ENCODE measurements at places on chromosomes 13 and 19. TPM values are rescaled to one million over a fixed set of nuclear protein-coding genes. Genes with fewer than 3 reads are reported as not detected.

- no peak for DNase-seq
These were observed 468 bp upstream of the SLC39A3 start for GRCh38 chr19:2740314-2740656.

Gene MBD3L3
- not detected for total RNA-seq

GRCh38 chr13:41699759-41700158 lies 242.4 kb downstream of the RGCC start:
- DNase-seq, result no peak

DNA sequence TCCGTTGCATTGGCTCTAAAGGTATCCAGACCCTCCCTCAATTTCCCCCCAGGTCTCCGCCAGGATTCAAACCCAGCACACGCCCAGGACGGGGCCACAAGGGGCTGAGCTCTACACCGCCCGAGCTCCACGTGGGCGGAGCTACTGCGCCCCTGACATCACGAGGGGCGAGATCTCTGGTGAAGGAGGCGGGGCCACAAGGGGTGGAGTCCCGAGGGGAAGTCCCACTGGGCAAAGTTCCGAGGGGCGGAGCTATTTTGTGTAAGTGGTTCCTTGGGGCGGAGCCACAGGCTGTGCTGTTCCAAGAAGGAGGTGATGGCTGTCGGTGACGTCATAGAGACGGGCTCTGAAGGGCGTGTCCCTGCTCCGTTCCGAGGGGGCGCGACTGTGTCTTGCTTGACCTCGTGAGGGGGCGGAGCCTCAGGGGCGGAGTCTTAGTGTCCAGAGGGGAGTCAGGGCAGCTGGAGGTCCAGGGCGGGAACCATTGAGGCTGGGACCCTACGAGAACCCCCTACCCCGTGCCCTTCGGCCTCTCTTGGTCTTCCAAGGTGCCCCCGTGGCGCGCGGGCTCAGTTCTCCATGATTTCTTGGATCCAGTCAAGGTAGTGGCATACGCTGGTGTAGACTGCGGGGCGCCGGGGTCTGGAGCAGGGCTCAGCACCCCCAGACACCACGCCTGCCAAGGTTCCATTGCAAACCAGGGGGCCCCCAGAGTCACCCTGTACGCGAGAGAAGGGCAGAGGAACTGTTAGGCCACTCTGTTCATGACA lies 1.3 kb upstream of the KLK8 start:
- DNase-seq, result no peak

- no peak for DNase-seq
These were observed 203.6 kb downstream of the DCLK1 start for GRCh38 chr13:35927567-35928021.

Gene KCNK6
- 10.1 TPM for total RNA-seq
